ENCODE measurements at places on chromosomes 12 and 14.

DNA sequence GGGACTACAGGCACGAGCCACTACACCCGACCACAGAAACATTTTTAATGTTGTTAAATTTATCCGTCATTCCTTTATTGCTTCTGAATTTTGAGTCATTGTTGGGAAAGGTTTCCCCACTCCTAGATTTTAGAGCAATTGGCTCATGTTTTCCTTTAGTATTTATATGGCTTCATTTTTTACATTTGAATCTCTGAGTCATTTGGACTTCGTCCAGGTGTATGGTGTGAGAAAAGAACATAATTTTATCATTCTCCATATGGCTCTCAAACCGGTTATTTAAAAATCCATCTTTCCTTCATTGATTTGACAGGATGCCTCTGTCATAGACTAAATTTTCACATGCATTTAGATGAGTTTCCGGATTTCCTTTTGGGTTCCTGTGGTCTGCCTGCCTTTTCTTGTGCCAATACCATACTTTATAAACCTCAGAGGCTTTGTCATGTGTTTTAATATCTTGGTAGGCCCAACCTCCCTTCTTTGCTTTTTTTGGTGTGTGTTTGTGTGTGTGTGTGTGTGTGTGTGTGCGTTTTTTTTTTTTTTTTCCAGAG is 30.9 kb downstream of the LRTM2 start:
- DNase-seq = no peak

DNA sequence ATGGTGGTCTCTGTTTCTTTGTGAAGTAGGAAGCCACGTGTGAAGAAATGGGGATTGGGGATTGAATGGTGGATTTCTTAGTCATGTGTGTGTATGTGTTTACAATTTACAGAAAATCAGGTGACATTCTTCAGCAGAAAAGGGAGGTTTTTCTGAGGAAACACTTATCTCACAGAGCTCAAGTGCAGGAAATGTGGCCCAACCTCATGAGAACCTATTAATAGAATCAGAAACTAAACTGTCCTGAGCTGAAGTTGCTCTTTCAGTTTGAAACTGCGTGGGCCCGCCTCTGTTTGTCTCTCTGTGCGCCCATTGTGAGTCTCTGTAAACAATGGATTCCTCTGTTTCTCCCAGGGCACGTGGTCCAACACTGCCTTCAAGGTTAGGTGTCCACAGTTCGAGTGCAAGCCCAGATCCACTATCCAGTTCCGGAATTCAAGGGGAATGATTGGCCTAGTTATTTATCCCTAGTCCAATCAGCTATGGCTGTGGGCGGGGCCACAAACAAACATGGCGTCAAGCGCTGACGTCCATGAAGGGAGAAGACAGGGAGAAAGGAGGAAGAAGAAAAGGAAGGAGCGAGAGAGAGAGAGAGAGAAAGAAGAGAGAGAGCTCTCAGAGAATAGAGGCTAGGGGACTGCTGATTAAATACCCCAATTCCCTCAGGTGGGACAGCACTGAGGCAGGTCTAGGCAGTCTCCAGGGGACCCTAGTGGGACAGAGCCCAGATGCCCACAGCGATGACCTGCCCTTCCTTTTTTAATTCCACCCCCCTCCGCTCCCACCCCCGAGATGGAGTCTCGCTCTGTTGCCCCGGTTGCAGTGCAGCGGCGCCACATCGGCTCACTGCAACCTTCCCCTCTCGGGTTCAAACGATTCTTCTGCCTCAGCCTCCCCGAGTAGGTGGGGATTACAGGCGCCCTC is 31.4 kb upstream of the C12orf76 start:
- no peak for DNase-seq

DNA sequence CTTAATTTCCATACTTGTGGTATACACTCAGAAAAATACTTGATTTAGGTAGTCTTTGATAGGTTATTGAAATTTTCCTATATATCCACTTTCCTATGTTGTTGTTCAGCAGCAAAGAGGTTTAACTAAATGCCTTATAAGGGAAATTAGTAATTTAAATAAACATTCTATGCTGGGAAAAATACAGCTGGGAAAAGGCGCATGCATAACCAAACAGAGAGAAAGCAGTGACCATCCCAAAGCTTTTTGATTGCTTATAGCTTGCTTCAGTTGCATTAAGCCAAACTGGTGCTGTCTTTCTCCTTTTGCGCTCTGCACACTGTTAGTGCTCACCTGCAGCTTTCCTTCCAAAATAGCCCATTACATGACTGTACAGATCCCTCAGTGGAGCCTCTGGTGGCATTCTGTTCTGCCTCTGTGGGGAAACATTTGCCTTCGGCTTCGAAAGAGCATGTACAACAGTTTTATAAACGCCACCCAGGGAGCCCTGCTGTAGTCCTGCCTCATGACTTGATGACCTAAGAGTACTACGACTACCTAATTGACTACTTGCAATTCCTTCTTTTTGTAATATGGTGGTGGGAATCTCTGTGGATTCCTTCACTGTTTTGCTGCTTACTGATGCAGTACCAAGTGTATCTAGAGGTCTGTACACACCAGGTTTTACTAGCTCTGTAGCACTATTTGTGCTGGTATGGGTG is 120.8 kb downstream of the RALGAPA1 start:
- DNase-seq = no peak

DNA sequence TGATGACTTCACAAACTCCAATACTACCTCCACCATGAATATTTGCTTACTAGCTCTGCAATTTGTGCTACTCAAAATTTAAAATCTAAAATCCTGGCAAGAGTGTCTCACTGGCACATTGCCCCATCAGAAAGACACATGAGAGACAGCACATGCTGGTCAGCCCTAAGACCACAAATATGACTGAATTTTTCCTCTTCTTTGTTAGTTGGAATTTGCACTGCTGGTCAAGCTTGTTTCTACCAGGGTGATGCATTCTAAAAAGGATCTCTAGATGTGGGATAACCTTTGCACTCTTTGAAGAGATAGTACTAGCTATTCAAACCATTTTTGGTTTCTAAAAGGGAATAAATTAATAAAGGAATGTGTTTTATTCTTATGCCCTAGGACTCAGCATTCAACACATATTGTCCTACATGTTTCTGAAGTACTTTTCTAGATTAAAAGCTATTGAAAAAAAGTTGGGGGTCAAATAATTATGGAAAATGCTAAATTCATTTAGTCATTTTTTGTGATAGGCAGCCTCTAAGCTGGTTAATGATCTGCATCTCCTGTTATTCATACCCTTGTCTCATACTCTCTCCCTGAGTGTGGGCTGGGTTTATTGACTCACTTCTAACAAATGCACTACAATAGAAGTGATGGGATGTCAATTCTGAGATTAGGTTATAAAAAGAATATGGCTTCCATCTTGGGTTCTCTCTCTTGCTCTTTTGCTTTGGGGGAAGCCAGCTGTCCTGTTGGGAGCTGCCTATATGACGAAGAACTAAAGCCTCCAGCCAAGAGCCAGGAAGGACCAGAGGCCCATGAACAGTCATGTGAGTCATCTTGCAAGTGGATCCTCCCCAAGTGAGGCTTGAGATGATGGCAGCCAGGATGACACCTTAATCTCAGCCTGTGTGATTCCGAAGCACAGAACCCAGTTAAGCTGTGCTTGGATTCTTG is 211.5 kb upstream of the CRY1 start:
- no peak for DNase-seq

DNA sequence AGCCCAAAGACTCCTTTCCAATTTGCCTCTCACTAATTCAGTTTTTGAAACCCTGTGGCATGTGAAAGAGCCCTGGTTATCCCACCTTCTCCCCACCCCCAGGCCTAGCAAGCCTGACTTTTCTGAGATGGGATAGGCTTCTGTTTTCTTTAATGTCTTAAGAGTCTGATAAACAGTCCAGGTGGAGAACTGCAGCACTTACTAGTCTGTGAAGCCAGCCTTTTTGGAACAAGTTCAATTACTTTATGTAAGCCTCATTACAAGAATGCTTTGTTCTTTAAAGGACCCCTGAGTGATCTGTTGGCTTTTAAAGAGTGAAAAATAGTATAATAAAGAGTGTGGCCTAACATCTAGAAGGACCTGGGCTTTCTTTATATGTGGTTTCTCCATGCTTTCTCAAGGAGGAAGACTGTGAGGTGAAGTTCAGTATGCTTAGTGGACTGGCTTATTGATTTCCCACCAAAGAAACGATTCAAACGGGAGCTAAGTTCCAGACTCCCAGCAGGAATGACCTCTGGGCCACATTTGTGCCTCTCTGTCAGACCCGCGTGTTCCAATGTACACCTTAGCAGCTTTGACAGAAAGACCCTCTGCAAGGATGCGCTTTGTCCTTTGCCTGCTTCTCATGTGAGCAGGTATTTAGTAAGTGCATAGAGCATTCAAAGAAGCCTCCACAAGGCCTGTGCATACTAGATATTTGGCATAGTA is 129.5 kb downstream of the DAAM1 start:
- no peak for DNase-seq

GRCh38 chr12:112537710-112538396 is 119.1 kb downstream of the PTPN11 start:
- no peak for DNase-seq

DNA sequence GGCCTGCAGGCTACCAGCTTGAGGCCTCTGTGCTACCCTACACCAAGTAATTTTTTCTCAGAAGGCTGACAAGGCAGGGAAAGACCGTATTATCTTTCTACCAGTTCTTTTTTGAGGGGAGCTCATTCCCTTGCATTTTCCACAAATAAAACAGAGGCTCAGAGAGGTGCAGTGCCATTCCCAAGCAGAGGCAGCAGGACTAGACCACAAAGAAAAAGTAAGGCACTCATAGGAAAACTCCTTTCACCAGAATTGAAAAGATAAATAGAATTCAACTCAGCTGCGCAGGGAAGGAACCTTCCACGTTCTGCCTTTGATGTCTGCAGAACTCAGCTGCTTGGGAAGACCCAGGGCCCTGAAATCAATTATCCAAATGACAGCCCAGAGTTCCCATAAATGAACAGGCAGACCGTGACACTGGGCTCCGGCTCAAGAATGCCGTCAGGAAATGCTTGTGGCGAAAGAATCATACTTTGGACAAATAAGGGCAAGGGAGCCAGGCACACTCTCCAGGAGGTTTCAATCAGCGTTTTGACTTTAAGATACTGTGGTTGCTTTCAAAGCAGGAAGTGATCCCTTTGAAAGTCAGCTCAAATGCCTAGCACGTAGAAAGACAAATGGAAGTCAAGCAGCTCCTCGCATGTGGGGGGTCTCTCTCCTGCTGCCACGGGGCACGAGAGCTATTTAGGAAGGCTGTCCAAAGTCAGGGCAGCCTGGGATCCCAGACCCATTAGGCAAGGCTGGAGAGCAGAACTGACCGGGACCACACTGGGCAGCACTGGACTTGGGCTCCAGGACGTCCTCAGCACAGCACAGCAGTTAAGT is 14.0 kb downstream of the KCTD10 start:
- DNase-seq = no peak

DNA sequence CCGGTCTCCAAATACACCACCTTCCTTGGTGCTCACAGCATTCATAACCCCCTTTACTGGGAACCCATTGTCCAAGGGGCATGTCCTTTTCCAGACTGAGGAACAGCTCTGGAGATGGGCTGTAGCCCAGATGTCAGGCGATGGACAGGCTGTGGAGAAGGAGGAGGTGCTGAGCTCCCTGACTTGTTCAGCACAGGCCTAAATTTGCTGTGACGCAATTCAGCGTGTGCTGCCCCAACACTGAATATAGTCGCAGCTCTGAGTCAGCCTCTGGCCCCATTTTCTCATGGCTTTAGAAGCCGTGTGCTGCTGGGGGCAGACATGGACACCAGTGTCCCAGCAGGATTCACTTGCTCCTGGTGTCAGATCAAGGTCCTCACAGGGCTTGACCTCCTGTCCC is 269.1 kb downstream of the EMP1 start:
- DNase-seq = no peak

DNA sequence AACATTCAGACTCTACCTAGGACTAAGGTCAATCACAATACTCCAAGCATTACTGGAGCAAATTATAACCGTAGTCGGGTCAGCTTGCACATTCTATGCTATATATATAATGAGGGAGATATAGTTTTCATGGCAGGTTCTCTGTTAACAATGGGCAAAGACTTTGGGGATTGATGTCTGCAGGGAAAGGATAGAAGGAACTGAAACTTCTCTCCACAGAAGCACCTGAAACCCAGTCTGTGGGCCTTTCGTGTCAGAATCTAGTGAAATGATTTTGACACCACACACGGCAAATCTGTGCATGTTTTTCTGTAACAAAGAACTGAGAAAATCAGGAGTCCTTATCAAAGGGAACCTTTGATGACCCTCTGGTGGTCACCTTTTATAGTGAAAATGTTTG is 847.4 kb downstream of the NRXN3 start:
- no peak for DNase-seq

- DNase-seq = no peak
Measured at GRCh38 chr14:97704316-97704885, 907.2 kb downstream of the VRK1 start.

GRCh38 chr12:13278249-13278787 is 81.8 kb downstream of the EMP1 start:
- DNase-seq = no peak

DNA sequence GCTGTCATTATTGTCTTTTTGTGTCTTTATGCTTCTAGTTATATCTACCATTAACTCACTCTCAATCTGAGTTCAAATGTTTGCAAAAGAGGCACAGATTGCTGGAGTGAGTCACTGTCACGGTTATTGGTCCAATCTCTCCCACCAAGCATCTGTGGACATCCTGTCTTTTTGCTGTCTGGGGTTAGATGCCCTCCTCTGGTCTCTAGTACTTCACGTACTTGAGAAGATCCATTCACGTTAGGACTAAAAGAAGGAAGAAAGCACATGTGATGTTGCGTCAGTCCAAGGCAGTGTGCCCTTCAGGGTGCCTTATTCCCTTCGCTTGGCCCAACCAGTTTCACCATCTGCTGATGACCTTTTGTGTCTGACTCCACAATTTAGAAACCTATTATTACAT is 72.3 kb upstream of the STXBP6 start:
- DNase-seq = no peak

DNA sequence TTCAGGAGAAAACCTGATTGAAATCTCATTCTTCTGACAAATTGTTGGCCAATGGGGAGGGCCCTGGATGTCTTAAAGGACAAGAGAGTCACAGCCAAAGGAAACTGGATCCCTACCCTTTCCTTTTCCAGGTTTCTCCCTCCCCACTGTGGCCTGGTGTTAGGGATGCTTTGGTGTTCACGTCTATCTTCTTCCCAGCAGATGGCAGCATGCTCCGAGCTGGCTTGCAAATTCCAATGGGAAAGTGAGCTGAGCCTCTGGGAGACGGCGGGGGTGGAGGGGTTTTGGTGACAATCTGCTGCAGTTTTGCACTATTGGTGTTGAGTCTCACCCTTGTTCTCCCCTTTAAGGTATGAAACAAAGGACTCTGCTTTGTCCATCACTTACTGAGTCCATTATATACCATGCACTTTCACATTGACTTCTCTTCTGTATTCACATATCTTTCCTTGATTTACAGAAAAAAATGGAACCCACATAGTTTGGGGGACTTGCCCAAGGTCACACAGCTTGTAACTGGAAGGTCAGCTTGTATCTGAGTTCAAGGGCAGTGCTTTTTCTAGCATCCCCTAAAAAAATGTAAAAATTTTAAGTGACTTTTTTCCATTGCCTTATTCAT is 39.3 kb downstream of the CCDC177 start:
- DNase-seq = no peak
